Melanocyte of skin (primary cell): ENCODE measurements at places on chromosomes 2 and 18. TPM values are rescaled to one million over a fixed set of nuclear protein-coding genes. Genes with fewer than 3 reads are reported as not detected.

ANKAR gene
- total RNA-seq: 1.5 and 3.0 TPM in 2 replicates

POTEC gene
- not detected in 2 replicates for total RNA-seq

GCG gene
- total RNA-seq: not detected in 2 replicates

HRH4 gene
- total RNA-seq: 0.36 TPM in 1 of 2 replicates, not detected in the other

DSG4 gene
- total RNA-seq: not detected in 2 replicates

SUMO1 gene
- 103 and 131 TPM in 2 replicates for total RNA-seq

MOCOS gene
- 52.9 and 69.7 TPM in 2 replicates for total RNA-seq

DTNA gene
- total RNA-seq: 5.7 and 13.0 TPM in 2 replicates

C1D gene
- 34.4 and 36.6 TPM in 2 replicates for total RNA-seq

TRIM54 gene
- total RNA-seq: under 0.01 TPM in 1 of 2 replicates, not detected in the other

FSIP2 gene
- under 0.01 TPM in 2 replicates for total RNA-seq

EFHD1 gene
- total RNA-seq: 0.62 and 0.67 TPM in 2 replicates

CREG2 gene
- under 0.01 and 0.46 TPM in 2 replicates for total RNA-seq

YIPF4 gene
- total RNA-seq: 12.4 and 17.1 TPM in 2 replicates

REEP1 gene
- total RNA-seq: 0.34 TPM in 1 of 2 replicates, not detected in the other

FLACC1 gene
- 3.1 and 3.6 TPM in 2 replicates for total RNA-seq

REG1B gene
- not detected in 2 replicates for total RNA-seq

GTF2A1L gene
- total RNA-seq: 0.36 TPM in 1 of 2 replicates, not detected in the other

TXNDC2 gene
- total RNA-seq: not detected in 2 replicates
